Diencephalon (tissue), 1 donor: ENCODE measurements at places on chromosomes 2 and 18. TPM values are rescaled to one million over a fixed set of nuclear protein-coding genes. Genes with fewer than 3 reads are reported as not detected.

MC5R gene
- 0.69 TPM for total RNA-seq

ITGB6 gene
- total RNA-seq = 0.92 TPM

CHCHD5 gene
- 6.0 TPM for total RNA-seq

HYCC2 gene
- 62.3 TPM for total RNA-seq

ARHGEF4 gene
- 68.5 TPM for total RNA-seq

LYG2 gene
- total RNA-seq = not detected

ABCG8 gene
- 1.2 TPM for total RNA-seq

MC2R gene
- not detected for total RNA-seq

GALR1 gene
- total RNA-seq = 7.8 TPM

PSMD14 gene
- total RNA-seq = 72.7 TPM

MAP3K19 gene
- 9.5 TPM for total RNA-seq

AQP4 gene
- total RNA-seq = 549 TPM

TWIST2 gene
- 0.23 TPM for total RNA-seq

SLC19A3 gene
- total RNA-seq = 3.9 TPM

IL36G gene
- not detected for total RNA-seq

DCDC2C gene
- total RNA-seq = 0.69 TPM

ATP6V1B1 gene
- total RNA-seq = not detected

DYSF gene
- total RNA-seq = 1.8 TPM

CAPN13 gene
- total RNA-seq = 0.23 TPM

CHMP3 gene
- 53.1 TPM for total RNA-seq

ILKAP gene
- 55.1 TPM for total RNA-seq

ONECUT2 gene
- total RNA-seq = 7.4 TPM

SLC40A1 gene
- total RNA-seq = 51.0 TPM

HAAO gene
- total RNA-seq = 1.4 TPM

TXNDC2 gene
- not detected for total RNA-seq
